ENCODE measurements at places on chromosomes 6 and 20.
A peak's percentile ranks its signal among the peaks of the same experiment; 100 is the strongest.

DNA sequence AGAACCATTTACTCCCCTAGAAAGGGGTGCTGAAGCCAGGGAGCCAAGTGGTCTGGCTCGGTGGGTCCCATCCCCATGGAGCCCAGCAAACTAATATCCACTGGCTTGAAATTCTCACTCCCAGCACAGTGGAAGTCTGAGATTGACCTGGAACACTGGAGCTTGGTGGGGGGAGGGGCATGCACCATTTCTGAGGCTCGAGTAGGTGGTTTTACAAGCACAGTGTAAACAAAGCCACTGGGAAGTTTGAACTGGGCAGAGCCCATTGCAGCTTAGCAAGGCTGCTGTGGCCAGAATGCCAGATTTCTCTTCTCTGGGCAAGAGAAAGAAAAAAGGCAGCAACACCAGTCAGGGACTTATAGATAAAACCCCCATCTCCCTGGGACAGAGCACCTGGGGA, 855.8 kb upstream of the CITED2 start:
- no peak for DNase-seq

DNA sequence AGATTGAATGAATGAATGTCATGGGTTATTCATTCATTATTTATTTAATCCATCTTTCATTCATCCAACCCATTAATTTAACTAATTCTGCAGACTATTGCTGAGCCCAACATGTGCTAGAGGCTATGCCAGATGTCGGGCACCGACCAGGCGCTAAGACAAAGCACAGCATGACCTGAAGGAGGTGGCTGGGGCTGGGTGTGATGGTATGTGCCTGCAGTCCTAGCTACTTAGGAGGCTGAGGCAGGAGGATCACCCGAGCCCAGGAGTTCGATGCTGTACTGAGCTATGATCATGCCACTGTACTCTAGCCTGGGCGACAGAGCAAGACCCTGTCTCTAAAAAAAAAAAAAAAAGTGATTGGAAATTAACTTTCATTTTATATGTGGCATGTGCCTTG, 5.7 kb upstream of the SLC22A7 start:
- no peak for DNase-seq

- DNase-seq: no peak
These were observed 39.5 kb downstream of the ATP9A start for GRCh38 chr20:51728737-51729136.

GRCh38 chr20:63553933-63554290, at the start of gene FNDC11:
FNDC11 (plus strand) TSS chr20:63554159; CDS start chr20:63555664, 1,505 bp downstream.
- no peak for DNase-seq

DNA sequence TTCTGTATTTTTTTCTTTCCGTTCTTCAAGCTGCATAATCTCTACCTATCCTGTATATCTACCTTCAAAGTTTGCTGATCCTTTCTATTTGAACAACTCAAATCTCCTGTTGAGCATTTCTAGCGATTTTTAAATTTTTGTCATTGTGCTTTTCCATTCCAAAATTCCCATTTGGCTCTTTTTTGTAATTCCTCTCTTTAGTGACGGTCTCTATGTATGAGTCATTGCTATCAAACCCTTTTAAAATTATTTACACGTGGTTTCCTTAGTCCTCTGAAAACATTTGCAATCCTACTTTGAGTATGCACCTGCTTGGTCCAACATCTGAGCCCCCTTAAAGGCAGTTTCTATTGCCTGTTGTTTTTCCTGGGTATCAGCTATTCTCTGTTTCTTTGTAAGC, 100.5 kb upstream of the FOXC1 start:
- no peak for DNase-seq

GRCh38 chr20:46523696-46524328, 10.5 kb upstream of the ZNF334 start:
- DNase-seq: no peak

GRCh38 chr6:20946890-20947289, 412.6 kb downstream of the CDKAL1 start:
- DNase-seq: no peak

GRCh38 chr20:12321736-12322135, 404.0 kb downstream of the BTBD3 start:
- DNase-seq: no peak

GRCh38 chr6:82248273-82248735, 760 bp upstream of the IBTK start:
- no peak for DNase-seq

GRCh38 chr6:28425944-28426541, 17.2 kb downstream of the ZSCAN23 start:
- no peak for DNase-seq

- no peak for DNase-seq
These were observed 1.6 kb upstream of the MED23 start for GRCh38 chr6:131629651-131630050.

DNA sequence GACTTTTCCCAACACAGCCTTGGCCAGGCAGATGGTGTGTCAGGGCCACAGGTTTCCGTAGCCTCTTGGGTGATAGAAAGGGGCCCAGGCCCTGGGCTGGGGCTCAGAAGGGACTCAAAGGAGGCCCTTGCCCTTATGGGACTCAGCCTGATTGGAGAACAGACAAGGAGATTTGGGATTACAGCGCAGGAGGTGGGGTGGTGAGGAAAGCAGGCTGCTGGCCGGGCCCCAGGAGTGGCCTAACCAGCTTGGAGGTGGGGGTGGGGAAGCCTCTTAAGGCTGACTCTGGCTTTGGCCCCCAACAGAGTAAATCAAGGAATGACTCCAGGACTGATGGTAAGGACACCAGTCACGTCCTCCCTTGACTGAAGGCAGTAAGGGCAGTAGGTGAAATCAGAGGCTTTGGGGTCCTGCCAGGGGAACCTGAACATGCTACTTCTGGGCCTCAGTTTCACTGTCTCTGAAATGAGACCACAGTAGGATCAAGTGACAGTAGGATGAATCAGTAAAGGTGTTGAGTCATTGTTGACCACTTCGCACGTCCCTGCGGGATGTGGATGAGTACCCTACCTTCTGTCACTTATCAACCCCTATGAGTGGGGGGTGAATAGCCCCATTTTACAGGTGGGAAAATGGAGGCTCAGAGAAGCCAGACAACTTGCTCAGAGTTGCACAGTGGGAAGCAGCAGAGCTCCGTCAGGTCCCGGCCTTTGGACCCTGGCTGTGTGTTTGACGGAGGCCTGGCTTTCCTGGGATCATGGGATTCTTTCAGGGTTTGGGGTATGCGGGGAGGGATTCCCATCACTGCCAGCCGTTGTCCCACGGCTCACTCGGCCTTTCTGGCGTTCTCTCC, 4.5 kb downstream of the SNAI1 start:
- DNase-seq: no peak

DNA sequence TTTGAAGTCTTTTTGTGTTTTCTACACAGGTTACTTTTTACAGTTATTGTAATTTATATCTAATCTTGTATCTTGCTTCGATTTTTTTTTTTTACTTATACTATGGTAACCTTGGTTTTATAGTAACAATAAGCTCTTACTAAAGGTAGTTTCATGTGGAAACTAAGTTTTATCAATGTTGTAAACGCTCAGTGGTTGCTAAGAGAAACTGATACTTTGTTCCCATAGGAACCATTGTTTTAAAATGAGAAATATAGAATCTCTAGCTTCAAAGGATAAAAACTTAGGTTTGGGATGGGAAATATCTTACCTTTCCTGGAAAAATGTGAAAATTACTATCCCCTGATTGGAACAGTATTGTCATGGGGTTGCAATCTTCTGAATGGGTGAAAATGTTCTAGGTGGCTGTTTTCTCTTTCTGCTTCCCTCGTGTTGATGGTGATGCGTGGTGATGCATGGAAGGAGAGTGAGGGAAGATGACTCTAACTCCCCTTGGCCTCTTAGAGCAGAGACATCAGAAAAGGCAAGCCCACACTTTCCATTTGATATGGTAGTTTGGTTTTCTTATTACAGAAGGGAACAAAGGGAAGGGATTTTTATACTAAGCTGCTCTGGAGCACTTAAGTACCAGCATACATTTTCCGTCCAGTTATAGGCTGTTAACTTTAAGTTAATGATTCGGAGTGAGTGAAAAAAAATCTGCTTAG, 23.5 kb upstream of the BACH2 start:
- no peak for DNase-seq

- no peak for DNase-seq
These were observed 96.6 kb downstream of the AKAP7 start for GRCh38 chr6:131231891-131232290.

GRCh38 chr6:168411130-168411529, 29.9 kb upstream of the SMOC2 start:
- no peak for DNase-seq

GRCh38 chr20:6767536-6768227, at the start of gene BMP2:
BMP2 (plus strand) TSS chr20:6767686; CDS start chr20:6770127, 2,441 bp downstream.
- peak; percentile 60 for DNase-seq

- DNase-seq: no peak
These were observed 327.7 kb upstream of the MANEA start for GRCh38 chr6:95249661-95250060.

GRCh38 chr20:2331106-2331505, 35.3 kb downstream of the TGM3 start:
- no peak for DNase-seq

- DNase-seq: no peak
These were observed 32.4 kb upstream of the RPP40 start for GRCh38 chr6:5036269-5036668.

DNA sequence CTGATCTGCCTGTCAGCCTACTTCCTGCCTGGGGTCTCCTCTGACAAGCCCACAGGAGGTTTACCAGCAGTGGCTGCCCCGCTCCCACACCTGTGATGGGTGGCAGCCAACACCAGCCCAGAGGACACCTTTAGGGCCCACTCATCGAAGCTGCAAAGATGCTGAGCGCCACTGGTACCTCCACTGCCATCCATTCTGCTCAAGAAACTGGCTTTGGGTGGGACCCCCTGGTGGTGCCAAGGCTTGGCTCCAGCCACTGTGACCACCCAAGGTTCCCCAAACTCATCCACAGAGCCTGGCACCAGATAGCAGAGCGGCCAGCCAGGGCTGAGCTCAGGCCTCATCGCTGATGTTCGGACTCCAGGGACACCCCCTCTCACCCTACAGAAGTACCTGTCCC, 42.5 kb downstream of the PREX1 start:
- DNase-seq: no peak

DNA sequence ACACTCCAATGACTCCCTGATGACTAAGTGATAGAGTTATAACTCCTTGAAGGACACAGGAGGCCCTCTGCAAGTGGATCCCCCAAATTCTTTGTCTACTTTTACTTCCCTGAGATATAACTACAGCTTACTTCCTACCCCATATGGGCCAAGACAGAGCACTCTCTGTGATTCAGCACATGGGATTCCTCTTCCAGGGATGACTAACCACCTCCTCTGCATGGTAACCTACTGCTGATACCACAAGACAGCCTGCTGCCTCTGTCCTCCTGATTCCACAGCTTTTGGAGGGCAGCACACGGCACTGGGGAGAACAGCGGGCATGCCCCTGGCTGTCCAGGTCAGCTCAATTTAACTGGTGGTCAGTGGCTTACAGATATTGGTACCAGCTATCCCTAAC, 675.7 kb upstream of the AGPAT4 start:
- no peak for DNase-seq

GRCh38 chr6:141587482-141588266, 545.1 kb upstream of the GJE1 start:
- DNase-seq: no peak

- no peak for DNase-seq
These were observed 75.5 kb downstream of the GPR63 start for GRCh38 chr6:96761794-96762193.

- DNase-seq: no peak
These were observed 32.7 kb upstream of the SNAP25 start for GRCh38 chr20:10185741-10186558.

- no peak for DNase-seq
These were observed 12.7 kb downstream of the CGA start for GRCh38 chr6:87082160-87082721.

DNA sequence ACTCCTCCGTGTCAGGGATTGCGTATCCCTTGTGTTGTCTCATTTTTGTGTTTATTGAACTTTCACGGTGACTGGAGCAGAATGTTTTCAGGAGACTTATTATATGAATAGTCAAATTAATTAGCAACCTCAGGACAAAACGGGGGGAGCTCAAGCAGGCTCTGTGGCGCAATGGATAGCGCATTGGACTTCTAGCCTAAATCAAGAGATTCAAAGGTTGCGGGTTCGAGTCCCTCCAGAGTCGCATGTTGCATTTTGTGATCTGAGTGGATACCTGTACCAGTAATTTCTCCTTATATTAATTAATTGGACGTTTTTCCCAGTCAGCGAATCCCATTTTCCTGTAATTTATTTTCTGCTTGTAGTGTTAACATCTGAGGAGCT, 89.1 kb upstream of the ZNF184 start:
- DNase-seq: no peak

GRCh38 chr6:161186173-161186769, 87.6 kb downstream of the AGPAT4 start:
- DNase-seq: no peak

GRCh38 chr6:142642651-142643050, 302.3 kb downstream of the HIVEP2 start:
- no peak for DNase-seq

DNA sequence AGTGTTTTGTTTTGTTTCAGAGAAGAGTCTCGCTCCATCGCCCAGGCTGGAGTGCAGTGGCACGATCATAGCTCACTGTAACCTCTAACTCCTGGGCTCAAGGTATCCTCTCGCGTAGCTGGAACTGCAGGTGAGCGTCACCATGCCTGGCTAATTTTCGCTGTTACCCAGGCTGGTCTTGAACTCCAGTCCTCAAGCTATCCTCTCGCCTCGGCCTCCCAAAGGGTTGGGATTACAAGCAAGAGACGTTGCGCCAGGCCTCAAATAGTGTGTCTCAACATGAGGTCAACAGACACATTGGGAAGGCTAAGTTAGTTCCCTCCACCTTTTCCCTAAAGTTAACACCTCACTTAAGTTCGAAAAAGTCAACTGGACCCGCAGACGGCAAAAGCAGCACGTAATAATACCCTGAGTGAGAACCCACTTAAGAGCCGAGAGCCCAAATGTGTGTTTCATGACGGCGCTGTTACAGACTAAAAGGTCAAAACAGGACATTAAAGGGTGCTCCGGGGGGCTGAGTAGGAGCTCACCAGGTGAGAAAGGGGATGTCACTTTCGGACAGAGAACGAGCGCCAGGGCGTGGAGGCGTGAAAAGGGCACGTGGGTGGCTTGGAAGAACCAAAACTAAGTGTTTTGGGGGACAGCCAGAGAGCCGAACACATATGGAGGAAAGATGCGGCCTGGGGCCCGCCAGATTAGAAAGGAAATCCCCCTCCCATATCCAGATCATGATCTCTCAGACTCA, 499 bp downstream of the TTI1 start:
- no peak for DNase-seq

DNA sequence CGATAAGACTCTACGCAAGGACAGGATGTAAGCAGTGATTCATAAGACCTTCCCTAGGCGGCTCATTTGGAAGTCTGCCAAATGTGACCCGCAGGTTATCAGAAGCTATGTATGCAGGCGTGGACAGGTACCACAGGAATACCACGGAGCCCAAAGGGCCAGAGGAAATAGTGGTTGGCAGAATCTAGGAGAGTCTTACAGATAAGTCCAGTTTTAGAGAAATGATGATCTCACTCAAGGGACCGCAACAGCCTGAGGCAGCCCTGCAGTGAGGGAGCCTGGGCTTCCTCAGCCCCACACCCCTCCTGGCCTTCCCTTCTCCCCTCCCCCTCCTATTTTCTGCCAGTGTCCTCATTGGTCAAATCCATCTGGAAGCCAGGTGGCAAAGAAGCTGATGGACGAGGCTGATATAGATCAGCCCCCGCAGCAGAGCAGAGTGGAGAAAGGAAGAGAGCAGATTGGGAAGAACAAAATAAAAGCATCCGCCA, 110.6 kb downstream of the FNDC1 start:
- DNase-seq: no peak

GRCh38 chr20:4051413-4052138, 36.2 kb upstream of the RNF24 start:
- DNase-seq: no peak

- no peak for DNase-seq
These were observed at the start of gene BPI for GRCh38 chr20:38303908-38304379. BPI (plus strand) TSS chr20:38304156; CDS start chr20:38304224, 68 bp downstream.
